SHP77 (cell line): ENCODE measurements at places on chromosomes 3 and 15.

GRCh38 chr3:54197509-54197908 lies 75.2 kb downstream of the CACNA2D3 start:
- no peak for DNase-seq

GRCh38 chr3:33488683-33489082 lies 48.5 kb upstream of the UBP1 start:
- DNase-seq = no peak

GRCh38 chr15:46059921-46060594 lies 425.2 kb downstream of the SQOR start:
- no peak for DNase-seq

GRCh38 chr3:111336511-111336910 lies 205.5 kb upstream of the CD96 start:
- DNase-seq = no peak

DNA sequence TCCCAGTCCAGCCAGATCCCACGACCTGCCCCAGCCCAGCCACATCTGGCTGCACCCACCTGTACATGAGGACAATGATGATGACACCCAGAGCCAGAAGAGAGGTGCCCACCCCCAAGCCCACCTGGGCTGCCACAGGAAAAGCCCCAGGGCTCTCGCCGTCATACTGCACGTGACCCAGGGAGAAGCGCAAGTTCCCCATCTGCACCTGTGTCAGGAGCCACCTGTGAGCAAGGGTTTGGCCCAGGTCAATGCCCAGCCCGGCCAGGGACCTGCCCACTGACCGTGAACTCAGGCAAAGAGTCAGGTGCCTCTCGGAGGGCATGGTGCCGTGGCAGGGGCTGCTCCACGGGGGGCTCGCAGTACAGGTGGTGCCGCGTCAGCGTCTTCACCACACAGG lies 16.3 kb downstream of the PLXNB1 start:
- no peak for DNase-seq

DNA sequence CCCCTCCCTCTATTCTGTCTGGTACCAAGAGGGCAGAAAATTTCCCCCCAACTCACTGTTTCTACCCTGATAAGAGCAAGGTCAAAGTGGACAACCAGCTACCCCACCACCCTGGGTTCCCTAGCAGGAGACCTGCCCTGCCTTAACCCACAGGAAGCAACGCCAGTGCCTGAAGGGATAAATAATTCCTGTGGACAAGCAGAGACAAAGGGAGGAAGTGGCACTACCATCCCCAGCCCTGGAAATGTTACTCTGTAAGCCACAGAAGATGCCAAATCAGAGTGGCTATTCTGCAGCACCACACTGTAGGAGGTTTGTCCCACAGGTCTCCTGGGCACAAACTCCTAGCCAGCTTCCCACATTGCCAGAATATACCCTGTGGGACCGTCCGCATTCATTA lies 80.1 kb downstream of the DNAH12 start:
- no peak for DNase-seq

- no peak for DNase-seq
These were observed 116.2 kb upstream of the ABHD17C start for GRCh38 chr15:80578871-80579270.

DNA sequence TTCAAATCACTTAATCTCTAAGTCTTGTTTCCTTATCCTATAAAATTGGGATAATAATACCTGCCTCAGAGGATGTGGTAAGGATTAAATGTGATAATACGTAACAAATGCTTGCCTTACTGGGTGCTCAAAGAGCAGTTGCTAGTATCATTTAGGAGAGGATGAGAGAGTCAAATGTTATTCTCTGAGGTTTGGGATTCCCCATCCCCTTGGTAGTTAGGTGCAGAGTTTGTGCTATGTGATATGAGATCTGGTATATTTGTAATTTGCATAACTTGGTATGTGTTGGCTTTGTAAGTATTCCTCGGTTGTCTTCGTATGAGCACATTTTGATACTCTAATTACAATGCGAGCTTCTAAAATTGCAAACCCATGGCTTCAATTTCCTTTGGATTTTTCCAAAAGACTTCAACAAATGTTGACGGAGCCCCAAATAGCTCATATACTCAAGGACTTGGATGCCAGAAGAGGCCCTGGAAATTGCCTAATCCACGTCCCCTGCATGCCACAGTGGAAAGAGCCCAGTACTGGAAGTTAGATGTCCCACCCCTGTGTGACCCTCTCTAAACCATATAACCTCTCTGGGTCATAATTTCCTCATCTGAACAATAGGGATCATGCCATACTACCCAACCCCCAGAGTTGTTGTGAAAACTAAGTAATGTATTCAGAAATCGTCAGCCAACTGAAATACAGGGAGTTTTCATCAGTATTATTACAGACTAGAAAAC lies 85.0 kb downstream of the FBN1 start:
- no peak for DNase-seq

- DNase-seq = no peak
These were observed 223.3 kb downstream of the EPHB1 start for GRCh38 chr3:135018149-135018923.

DNA sequence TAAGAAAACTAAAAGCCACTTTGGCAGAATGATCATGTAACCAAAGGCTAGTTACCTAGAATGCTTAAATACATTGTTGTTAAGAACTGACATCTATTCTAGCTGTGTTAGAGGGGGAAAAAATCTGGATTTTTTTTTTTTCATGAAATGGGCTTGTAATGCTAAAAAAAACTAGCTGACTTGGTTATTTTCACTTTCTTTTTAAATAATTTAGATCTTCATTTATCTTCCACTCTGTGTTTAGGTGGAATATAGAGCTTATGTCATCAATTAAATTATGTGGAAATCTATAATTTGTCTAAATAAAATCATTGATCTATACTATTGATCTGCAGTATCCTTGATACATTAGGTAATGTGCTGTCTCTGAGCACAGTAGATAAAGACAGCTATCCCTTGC lies 217.4 kb downstream of the TCF12 start:
- no peak for DNase-seq

GRCh38 chr15:75992897-75993296 lies 19.3 kb downstream of the NRG4 start:
- DNase-seq = no peak

GRCh38 chr3:65992106-65992505 lies 46.6 kb downstream of the MAGI1 start:
- DNase-seq = no peak

- no peak for DNase-seq
These were observed 17.4 kb downstream of the SETD5 start for GRCh38 chr3:9414826-9415225.

- DNase-seq = no peak
These were observed 22.3 kb downstream of the FBXL2 start for GRCh38 chr3:33299395-33300081.

DNA sequence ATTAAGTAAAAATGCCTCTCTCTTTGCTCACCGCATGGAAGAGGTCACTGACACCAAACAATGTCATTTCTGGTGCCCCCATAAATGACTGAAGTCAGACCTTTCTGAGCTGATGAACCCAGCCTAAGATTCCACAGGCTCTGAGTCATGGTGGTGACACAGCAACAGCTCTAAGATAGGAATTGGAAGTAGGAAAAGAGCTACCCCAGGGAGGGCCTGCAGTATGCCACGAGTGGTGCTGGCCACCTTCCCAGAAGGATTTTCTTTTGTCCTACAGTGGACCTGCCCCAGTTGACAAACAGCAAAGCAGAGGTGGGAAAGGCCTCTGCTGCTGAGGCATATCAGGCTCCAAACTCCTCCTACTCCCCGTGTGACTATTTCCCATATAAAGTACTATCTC lies 208.1 kb downstream of the MINAR1 start:
- DNase-seq = no peak

GRCh38 chr3:65170390-65171042 lies 482.7 kb upstream of the ADAMTS9 start:
- peak; percentile 16 for DNase-seq

DNA sequence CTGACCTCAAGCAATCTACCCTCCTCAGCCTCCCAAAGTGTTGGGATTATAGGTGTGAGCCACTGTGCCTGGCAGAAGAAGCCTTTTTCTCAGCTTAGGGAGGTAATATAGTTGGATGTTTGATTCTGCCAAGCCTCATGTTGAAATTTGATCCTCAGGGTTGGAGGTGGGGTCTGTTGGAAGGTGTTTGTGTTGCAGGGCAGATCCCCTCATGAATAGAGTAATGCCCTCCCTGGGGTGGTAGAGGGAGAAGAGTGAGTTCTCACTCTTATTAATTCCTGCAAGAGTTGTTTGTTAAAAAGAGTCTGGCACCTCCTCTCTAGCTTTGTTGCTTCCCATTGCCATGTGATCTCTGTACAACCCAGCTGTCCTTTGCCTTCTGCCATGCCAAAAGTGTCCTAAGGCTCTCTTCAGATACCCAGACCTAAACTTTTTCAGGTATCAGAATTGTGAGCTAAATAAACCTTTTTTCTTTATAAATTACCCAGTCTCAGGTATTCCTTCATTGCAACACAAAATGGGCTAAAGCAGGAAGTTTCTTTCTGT lies 16.4 kb downstream of the NECTIN3 start:
- no peak for DNase-seq

DNA sequence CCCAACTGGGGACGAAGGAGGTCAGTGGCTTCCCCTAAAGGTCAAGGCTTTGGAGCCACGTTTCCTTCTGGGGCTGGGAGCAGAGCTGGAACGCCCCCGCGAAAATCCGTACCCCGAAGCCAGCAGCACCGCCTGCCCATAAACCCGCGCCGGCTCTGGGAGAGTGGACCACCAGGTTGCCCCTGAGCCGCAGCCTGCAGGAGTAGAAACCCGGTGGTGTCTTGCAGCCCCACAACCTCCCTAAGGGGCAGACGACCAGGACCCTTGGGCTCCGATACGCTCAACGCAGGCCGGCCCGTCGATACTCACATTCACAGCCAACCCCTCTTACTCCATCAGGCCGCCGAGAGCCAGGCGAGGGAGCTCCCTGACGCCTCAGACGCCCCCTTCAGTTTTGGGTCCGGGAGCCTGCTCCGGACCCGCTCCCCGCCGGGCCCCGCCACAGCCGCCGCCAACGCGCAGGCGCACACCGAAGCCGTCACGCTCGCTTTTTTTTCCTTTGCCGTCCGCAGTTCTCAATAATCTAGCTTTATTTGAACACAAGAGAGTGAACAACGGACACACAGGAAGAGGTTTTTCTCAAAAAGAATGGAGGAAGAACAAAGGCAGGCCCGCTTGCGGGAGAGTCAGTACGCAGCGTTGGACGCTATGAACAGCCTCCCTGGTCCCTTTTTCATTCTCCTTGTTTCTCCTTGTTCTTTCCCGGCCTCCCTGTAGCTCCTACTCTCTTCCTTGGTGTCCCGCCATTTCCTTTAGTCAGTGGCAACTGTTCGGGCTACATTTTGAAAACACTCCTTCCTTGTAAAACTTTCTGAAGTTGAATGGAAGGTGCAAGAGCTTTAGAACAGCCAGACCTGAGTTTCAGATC lies at the start of gene ZNF106:
TSS of gene ZNF106 (minus strand) at position 471 of the 868 bp plus-strand sequence. CDS start 18,852 bp downstream, outside the sequence.
- peak; percentile 81 for DNase-seq

GRCh38 chr3:178172121-178172520 lies 364.1 kb upstream of the KCNMB2 start:
- no peak for DNase-seq

DNA sequence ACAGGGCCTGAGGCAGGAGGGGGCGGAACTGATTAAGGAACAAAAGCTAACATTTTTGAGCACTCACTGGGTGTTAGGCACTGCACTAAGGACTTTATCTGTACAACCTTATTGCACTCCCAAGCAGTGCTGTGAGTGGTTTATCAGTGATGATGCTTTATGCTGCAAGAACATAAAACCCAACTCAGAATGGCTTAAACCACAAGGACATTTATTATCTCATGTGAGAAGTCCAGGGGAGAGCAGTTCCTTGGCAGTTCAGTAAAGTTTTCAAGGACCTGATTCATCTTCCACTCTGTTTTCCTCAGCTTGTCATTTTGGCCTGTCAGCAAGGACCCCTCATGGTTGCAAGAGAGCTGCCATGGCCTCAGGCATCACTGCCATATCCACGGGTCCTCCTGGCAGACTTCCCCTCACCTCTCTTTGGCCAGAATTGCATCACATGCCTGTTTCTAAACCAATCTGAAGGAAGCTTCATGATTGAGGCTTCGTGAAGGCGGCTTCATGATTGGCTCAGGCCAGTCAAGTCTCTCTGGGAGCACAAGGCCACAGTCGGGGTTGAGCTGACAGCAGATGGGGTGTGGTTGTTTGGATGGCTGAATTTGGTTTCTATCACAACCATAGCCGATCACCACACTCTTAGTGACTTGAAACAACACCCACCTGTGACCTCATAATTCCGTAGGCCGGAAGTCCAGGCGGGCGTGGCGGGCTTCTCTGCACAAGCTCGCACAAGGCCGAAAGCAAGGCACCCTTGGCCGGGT lies 15.8 kb downstream of the EFCC1 start:
- no peak for DNase-seq

GRCh38 chr3:71468311-71469137 lies 115.0 kb downstream of the FOXP1 start:
- DNase-seq = no peak

DNA sequence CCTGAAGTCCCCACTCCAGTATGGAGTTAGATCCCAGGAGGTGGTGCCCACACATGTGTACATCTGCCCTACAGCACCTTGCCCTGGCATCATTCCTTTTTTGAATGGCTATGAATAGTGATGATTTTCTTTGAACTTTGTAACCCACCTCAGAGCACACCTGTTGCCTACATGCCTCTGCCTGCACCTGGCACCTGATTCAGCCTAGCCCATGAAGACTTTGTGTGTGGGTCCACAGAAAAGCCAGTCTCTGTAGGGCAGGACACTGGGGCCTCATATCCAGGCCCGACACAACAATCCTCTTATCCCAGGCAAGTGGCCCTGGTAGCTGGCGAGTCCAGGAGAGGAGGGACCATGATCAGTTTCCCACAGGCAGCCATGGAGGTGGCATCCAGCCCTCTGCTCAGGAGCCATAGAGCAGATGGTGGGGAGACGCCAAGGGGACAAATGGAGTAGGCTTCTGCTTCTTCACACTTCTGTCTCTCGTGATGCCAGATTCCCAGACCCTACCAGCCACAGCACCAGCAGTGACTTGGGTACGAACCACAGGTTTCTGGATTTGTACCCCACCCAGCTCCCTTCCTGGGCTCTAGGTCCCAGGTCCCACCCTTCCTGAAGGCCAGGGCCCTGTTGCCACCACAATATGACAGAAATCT lies 230.7 kb downstream of the UACA start:
- DNase-seq = no peak

DNA sequence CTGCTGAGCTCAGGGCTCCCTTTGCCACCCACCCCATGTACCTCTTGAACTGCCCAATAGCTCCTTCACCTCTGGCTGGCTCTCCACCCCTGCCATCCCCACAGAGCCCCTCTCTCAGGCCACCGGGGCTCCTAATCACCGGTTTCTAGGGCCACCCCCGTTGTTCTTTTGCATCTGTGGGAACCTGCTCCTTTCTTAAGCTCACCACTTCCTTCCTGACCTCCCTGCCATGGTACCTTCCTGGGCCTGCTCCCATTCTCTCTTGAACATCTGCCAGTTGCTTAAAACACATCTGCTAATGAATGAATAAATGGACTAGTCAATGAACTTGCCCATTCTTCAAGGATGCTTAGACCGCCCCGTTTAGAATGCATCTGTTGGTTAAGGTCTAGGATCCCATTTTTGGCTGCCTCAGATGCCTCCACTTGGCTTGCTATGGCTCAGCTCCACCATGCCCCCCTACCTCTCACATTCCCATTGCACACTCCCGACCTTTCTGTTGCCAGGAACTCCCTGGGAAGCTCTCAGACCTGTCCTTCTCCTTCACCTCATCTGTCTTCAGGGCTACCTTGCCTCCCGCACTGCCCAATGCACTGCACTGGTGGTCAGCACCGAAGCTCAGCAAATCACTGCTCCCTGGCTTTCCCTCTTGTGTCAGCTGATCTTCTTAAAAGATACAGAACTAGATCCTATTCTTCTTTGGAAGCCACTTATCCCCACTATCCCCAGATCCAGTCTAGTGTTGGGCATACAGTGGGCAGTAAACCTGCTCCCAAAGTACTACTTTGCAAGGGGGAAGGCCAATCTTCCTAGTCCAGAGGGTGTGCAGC lies 9.1 kb downstream of the AMOTL2 start:
- no peak for DNase-seq
